Endothelial cell (in vitro differentiated cells): ENCODE measurements at places on chromosomes 5 and 9. TPM values are rescaled to one million over a fixed set of nuclear protein-coding genes. Genes with fewer than 3 reads are reported as not detected.

The CCNO gene
- 0.15 TPM for total RNA-seq

The HCN1 gene
- not detected for total RNA-seq

The SCGB3A2 gene
- total RNA-seq: 1.4 TPM

The CER1 gene
- 5.2 TPM for total RNA-seq

The ETF1 gene
- total RNA-seq: 84.7 TPM

The EFNA5 gene
- total RNA-seq: 8.8 TPM

The DRD1 gene
- total RNA-seq: 0.18 TPM

The FBLL1 gene
- 0.51 TPM for total RNA-seq

The PCA3 gene
- total RNA-seq: 0.62 TPM

The S100Z gene
- 0.38 TPM for total RNA-seq

The EQTN gene
- not detected for total RNA-seq
